ENCODE measurements at places on chromosomes 5 and 9.

- DNase-seq, result no peak
Observed at GRCh38 chr9:1207686-1208085, 157.5 kb downstream of the DMRT2 start.

DNA sequence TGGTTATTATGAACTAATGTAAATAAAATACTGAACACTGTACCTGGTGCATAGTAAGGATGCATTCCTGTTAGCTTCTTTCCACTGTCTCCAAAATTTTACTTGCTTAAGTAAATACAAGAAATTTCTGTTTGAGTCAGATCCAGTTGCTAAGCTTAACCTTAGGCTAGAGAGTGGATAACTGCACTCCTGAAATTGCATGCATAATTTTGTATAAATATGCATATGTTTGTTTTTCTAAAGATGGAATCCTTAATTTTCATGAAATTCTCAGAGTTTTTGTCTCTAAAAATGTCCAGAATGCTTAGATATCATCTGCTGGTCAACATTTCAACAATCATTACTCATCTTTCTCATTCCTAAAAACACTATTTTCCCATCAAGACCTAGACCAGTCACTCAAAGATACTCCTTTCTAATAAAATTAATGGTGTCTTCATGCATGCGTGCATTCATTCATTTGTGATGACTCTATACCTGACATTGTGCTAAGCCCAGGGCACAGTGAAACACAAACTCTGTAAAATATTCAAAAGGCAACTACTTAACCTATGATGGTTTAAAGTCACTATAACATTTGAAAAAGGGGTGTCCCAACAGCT lies 284.8 kb downstream of the SEC61B start:
- no peak for DNase-seq

- DNase-seq, result no peak
Observed at GRCh38 chr5:160083501-160083900, 35.7 kb downstream of the PWWP2A start.

- DNase-seq, result no peak
Observed at GRCh38 chr9:114921171-114921570, 9.2 kb downstream of the TNFSF8 start.

DNA sequence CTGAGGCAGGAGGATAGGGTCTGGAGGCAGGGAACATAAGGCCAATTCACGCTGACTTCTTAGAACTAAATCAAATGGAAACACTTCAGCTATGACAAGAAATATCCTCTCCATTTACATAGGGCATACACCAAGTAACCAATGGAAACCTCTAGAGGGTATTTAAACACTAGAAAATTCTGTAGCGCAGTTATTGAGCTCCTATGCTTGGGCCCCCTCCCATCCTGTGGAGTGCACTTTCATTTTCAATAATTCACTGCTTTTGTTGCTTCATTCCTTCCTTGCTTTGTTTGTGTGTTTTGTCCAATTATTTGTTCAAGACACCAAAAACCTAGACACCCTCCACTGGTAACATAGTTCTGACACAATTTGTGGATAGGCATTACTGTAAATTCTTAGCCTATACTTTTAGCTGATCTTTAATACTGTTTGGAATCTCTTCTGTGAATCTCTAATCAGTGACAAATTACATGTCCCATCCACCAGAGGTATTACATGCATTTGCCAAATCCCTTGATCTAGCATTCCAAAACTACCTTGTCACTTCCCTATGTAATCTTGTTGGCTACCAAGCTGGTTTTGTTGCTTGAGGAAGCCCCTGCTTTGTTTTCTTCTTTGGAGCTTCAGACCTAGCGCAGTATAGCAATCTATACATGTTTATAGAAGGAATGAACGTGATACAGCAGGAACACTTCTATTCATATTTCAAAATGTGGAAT lies 61.6 kb downstream of the ST8SIA4 start:
- DNase-seq, result no peak

DNA sequence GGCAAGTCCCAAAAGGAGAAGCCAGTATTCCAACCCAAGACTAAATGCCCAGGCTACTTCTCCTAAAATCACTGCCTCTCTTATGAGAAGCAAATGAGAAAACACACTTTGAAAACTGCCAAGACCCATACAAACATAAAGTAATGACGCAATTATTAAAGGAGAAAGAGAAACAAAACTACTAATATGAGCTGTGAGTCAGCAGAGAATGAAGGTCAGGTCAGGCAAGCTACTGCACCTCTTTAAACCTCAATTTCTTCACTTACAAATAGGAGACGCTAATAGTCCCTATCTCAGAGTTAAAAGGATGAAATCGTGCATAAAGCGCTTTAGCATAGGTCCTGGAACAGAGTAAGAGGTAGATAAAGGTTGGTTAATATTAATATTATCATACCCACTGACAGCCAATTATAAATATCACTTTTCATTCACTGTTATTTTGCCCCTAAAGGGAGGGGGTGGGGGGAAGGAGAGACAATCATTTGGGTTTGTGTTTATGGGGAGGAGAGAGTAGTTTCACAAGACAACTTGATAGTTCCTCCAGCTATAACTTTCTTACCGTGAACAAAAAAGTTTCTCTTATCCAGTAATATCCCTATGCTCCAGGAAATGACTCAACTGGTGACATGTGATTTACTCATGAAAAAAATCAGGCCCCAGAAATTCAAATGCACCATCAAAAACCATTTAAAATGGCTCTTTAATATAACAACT lies 3.6 kb downstream of the PSMB7 start:
- no peak for DNase-seq

DNA sequence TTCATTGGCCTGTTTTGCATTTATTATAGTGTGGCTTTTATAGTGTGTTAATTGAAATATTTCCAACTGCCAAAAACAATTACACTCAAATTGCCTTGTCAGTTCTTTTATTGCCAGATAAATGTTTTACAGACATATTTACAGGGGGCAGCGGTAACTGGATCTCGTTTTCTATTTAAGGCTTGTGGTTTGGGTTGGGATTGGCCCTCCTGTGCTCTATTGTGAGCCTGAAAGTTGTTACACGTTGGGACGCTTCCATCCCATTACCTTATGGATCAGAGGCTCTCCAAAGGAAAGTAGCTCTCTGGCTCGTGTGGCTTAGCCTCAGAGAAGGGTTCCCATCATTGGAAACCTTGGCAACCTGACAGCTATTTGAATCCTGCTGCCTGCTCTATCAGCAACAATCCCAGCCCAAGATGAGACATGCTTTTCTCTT lies 20.8 kb downstream of the DNAI1 start:
- no peak for DNase-seq

DNA sequence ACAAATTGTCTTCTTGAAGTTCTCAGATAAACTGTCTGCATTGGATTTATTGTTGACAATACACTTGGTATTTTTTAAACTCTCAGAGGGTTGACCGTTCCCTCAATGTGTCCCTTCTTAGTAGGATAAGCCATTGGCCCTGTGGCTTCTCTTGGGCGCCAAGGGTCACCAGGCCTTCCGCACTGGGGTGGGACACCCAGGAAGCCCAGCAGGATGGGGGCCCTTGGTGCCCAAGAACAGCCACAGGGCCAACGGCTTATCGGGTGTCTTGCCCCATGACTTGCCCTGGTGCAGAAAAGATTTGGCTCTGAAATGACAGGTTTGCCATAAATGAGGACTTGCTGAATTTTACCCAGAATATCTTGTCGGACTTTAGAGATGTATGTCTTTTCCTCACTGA lies 375.0 kb downstream of the IRX2 start:
- DNase-seq, result no peak

GRCh38 chr9:135976944-135977343 lies 15.8 kb upstream of the UBAC1 start:
- DNase-seq, result no peak

DNA sequence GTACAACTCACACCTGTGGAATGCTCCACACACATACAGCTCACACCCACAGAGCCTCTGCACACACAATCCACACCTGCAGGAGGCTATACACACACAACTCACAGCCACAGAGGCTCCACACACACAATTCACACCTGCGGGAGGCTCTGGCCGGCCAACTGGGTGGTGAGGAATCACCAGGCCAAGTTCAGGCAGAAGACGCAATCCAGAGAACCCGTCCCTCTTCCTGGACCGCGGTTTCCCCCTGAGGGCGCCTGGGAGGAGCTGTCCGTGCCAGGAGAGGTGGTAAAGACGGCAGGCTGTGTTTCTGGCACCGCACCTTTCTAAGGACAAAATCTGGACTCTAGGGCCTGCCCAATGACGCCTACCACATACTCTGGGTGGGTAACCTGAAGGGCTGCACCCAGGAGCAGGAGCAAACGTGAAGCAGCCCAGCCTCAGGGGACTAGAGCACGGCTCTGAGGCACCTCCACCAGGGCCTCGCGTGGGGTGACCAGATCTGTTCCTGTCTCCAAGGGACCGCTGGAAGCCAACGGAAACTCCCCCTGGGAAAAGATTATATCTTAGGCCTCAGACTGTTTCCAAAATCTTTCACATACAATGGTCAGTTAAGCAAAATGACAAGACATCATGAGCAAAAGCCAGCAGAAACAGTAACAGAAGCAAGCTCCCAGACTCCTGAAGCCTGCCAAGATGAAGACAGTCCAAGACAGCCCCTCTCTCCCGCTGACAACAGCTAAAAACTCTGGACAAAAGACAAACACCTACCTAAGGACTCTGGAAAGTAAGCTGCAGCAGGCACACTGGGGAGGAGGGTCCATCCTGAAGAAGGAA lies 16.9 kb downstream of the CAMSAP1 start:
- no peak for DNase-seq

DNA sequence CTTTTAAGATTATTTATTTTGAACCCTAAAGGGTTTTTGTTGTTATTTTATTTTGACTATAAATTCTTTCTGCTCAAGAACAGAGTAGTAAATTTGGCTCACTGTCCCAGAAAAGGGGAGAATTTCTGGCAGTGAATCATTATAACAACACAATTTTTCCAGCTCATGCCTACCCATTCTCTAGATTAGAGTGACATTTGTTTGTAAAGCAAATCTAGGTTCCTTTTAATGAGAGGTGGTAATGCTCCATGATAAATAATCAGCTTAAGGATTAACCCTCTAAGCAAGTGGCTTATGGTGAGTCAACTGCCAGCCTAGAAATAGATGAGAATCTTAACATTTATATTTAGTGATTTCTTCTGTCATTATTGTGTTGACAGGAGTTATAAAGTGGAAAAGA lies 409.2 kb downstream of the NFIB start:
- no peak for DNase-seq

Data from NCI-H1048 (cell line).